ENCODE measurements at places on chromosomes 3 and 15.

- no peak for DNase-seq
These were observed 7.2 kb upstream of the SCAMP5 start for GRCh38 chr15:74988007-74988800.

DNA sequence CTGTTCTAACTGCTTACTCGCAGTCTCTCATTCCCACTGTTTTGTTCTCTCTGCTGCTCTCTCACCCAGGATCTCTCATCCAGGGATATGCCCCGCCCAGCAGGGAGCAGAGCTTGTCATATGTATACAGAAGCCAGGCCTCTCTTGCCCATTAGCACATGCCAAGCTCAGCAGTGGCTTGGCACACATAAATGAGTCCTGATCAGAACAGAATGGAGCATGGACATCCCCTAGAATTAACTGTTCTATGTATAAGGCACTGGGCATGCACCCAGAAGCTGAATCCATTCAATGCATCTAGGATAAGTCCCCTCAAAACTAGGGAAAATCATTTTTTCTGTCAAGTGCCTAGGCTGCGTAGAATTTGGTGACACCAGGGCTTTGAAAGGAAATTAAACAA, 61.6 kb downstream of the IGSF11 start:
- peak; percentile 38 for DNase-seq

GRCh38 chr3:197175503-197175902, 122.9 kb downstream of the DLG1 start:
- DNase-seq, result no peak

GRCh38 chr3:102529452-102529851, 94.6 kb downstream of the ZPLD1 start:
- no peak for DNase-seq

DNA sequence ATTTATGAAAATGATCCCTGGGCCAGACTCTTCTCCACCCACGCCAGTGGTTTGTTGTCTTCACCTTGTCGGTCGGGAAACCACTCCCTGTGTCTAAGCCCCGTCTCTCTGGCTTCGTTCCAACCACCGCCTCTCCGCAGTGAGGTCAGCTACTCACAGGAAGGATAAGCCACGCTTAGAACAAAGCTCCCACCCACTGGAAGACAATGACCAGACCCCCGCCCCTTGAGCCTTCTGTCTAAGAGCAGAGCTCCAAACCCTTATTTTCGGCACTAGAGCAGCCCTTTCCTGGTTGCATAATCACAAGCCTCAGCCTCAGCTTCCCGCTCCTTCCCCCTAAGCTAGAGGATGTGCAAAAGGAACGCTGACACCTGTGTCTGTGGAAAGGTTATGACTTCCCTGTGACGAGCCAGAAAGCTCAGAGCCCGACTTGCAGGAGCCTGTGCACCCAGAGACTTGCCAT, 114.9 kb upstream of the MEF2A start:
- no peak for DNase-seq

GRCh38 chr3:15207836-15208504, 1.9 kb downstream of the CAPN7 start:
- DNase-seq, result no peak

Data from substantia nigra (tissue), 51 donors.